ENCODE measurements at places on chromosomes 11 and 22.
A peak's percentile ranks its signal among the peaks of the same experiment; 100 is the strongest.

GRCh38 chr22:20749453-20749852, 24.5 kb upstream of the SERPIND1 start:
- no peak for DNase-seq

DNA sequence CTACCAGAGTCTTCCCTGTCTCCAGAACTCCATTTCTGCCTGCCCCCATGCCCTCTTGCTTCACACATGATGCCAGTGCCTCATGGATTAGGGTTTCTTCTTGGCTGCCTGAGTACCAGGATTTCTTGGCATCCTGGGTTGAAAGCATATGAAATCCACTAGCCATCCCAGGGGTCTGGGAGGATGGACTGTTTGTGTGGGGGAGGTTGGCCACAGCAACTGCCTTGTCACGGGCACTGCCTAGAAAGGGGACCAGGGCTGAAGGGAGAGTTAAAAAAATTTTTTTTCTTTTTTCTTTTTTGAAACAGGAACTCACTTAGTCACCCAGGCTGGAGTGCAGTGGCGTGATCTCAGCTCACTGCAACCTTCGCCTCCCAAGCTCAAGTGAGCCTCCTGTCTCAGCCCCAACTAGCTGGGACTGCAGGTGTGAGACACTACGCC, 4.2 kb downstream of the USP35 start:
- DNase-seq, result no peak

- DNase-seq, result peak; percentile 97
These were observed at the start of gene LGALS1 for GRCh38 chr22:37674951-37675929. LGALS1 (plus strand) TSS chr22:37675636; CDS start chr22:37675703, 67 bp downstream.

GRCh38 chr22:20191803-20192202, 40.9 kb upstream of the CCDC188 start:
- DNase-seq, result no peak

DNA sequence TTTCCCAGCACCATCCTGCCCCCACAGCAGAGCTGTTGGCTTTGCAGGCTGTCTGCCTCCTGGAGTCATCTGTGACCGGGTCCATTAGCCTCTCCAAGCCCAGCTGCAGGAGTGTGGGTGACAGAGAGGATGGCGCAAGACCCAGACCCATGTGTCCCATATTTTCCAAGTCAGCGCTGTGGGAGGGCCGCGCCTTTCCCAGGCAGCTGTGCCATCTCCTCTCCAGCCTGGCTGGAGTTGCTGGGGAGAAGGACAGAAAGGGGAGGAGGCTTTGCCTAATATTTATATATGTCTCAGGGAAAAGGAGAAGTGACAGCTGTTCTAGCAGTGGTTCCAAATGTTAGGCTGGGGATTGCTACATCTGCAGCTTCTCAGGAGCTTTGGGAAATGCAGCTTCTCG, 15.7 kb downstream of the DTX4 start:
- DNase-seq, result peak; percentile 49

DNA sequence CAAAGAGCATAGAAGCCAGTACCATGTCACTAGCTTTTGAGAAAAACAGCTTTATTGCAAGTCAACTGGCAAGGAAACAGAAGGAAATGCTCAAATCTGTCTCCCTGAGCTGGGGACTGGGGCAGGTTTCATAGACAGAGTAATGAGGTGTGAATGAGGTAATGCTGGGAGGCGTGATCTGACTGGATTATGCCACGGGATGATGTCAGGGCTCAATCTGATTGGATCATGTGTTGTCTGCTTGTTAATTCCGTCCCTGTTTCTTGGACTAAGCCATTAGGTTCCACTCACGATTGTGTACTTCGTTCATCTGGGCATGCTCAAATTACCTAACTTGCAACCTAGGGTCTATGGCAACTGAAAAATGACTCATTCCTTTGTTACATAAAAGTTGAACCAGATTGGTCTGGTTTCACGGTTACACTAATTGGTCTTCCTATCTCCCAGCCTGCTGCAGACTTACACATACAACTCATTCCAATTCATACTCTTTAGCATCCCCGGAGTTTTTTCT, 20.2 kb upstream of the OR10A5 start:
- DNase-seq, result no peak

GRCh38 chr22:50186761-50187523, 1.2 kb downstream of the TRABD start:
- DNase-seq, result no peak

DNA sequence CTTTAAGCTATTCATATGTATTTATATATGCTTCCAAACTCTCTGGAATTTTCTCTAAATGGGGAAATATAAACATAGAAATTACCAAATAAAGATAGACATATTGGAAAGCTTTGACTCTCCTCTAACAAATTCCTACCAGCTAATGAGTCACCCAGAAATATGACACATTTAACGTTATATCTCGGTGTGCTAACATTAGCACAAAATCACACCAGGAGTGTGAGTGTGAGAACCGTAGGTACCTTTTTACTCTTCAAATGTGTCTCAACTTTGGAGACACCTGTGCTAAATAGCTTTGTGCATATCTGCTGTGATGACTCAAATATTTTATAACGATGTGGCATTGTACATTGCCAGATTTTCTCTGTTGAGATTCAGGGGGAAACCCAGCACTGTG, 714.4 kb downstream of the METTL15 start:
- no peak for DNase-seq

GRCh38 chr11:45745065-45745811, 59.7 kb upstream of the SLC35C1 start:
- DNase-seq, result no peak

GRCh38 chr11:117914398-117914761, 14.8 kb downstream of the TMPRSS13 start:
- no peak for DNase-seq

GRCh38 chr11:126079621-126080124, 17.0 kb upstream of the CDON start:
- no peak for DNase-seq

DNA sequence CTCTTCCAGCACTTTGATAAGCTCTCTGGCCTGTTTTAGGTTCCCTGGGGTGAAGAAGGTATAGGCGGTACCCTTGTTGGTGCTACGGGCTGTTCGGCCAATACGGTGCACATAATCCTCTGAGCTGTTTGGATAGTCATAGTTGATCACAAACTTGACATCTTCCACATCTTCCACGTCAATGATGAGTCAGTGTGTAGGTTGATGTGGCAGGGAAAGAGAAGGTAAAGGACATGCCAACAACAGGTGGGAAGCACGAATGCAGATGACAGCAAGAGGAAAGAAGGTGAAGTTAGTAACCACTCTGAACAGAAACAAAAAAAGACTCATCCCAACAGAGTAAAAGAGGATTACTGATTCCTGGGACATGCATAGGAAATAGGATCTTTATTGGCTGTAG, 18.2 kb downstream of the DDX17 start:
- DNase-seq, result no peak

DNA sequence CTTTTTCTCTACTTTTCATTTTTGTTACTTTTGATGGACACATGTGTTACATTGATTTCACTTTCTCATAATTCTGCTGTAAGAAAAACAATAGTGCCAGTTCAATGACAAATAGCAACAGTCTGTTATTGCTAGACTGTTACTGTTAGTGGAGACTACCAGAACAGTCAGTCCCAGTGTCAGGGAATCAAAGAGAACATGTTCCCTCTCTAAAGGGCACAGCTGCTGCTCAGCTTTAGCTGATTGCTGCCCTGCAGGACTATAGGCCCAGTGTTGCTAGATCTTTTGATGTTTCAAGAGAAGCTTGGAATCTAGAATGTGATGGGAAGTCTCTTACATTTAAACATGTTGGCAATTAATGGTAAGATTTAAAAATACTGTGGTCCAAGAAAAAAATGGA, 3.4 kb downstream of the BIRC3 start:
- no peak for DNase-seq

- DNase-seq, result no peak
These were observed 93.6 kb downstream of the CTTN start for GRCh38 chr11:70491696-70492472.

- DNase-seq, result no peak
These were observed 47.8 kb downstream of the MRTFA start for GRCh38 chr22:40588726-40589125.

GRCh38 chr22:42549331-42550060, 4.3 kb upstream of the SERHL2 start:
- DNase-seq, result no peak
